ENCODE measurements at places on chromosomes 5 and 9. TPM values are rescaled to one million over a fixed set of nuclear protein-coding genes. Genes with fewer than 3 reads are reported as not detected.

DNA sequence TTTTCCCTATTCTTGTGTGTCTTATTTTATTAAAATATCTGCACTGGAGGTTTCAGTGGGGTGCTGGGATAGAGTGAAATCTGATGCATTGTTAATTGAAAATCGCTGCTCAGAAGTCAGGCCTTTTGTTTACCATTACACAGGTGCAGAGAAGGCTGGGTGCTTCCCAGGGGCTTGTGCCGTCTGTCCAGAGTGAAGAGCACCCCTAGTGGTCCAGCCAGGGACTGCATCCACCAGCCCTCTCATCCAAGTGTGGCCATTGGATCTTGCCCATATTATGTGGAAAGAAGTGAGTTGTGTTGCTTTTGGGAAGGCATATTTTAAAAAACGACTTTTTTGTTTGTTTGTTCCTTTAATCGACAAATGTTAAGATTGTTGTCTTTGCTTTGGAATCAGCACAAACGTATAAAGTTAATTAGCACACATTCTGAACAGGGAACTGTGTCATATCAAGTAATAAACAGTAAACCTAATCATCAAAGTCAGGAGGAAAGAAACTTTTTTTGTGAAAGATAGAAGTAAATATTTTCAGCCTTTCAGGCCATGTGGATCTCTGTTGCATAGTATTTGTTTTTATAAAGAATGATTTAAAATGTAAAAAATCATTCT is 315.6 kb downstream of the MTRR start:
- no peaks in the 10 kb centered on the region for H3K36me3 ChIP-seq
- no peak for DNase-seq
- no peak overlapping the region for H3K4me3 ChIP-seq
- no peaks in the 10 kb centered on the region for H3K4me1 ChIP-seq
- H3K27me3 ChIP-seq, result no peaks in the 10 kb centered on the region

DNA sequence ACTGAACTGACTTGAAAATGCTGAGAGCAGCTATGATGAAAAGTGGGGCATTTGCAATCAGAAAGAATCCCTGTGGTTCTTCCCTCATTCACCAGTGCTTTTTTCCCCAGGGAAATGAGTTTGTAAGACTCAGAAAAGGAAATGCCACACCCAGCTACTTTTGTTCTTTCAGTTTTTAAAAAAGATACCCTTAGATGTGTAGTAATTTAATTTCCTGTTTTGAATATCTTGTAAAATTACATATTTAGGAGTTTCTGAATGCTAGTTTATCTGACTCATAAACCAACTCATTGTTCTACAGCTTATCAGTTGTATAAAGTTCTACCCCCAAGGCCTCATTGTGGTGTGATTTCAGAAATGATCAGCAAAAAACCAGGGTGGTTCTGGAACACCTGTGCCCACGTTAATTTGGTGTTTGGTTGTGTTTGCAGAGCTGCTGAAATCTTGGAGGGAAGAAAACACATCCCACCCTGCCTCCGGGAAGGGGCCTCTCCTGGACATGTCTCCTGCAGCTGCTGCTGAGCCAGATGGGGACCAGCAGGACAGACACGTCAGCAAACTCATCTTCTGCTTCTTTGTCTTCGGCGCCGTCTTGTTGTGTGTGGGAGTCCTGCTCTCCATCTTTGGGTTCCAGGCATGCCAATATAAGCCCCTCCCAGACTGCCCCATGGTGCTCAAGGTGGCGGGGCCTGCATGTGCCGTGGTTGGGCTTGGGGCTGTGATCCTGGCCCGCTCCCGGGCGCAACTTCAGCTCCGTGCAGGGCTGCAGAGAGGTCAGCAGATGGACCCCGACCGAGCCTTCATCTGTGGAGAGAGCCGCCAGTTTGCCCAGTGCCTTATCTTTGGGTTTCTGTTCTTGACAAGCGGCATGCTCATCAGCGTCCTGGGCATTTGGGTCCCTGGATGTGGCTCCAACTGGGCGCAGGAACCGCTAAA is 2.8 kb downstream of the TMEM171 start:
- peaks cover 10% of the 10 kb centered on the region for H3K4me1 ChIP-seq
- H3K36me3 ChIP-seq, result no peaks in the 10 kb centered on the region
- no peak overlapping the region for H3K27ac ChIP-seq
- no peak overlapping the region for H3K4me3 ChIP-seq
- no peaks in the 10 kb centered on the region for H3K27me3 ChIP-seq

- DNase-seq, result no peak
- H3K27me3 ChIP-seq, result no peaks in the 10 kb centered on the region
- H3K4me1 ChIP-seq, result no peaks in the 10 kb centered on the region
- no peak overlapping the region for H3K4me3 ChIP-seq
Measured at GRCh38 chr5:160020964-160021363, 12.0 kb downstream of the TTC1 start.

DNA sequence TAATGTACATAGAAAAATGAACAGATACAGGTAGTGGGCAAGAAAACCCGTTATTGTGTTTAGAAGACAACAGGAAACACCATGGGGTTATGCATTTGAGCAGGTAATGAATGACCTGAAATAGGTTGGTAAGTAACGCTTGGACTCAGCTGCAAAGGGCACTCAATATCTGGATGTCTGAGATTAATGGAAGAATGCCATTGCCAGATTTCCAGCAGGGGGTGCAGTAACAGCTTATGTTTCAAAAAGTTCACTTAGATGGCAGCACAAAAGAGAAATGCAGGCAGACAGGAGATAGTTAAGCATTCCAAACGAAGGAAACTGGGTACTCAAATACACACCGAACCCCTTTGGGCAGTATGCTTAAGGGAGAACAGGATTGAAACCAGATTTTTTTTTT is 285.5 kb upstream of the VLDLR start:
- H3K4me3 ChIP-seq, result no peak overlapping the region
- no peak for DNase-seq
- no peaks in the 10 kb centered on the region for H3K36me3 ChIP-seq
- no peak overlapping the region for H3K27ac ChIP-seq

DNA sequence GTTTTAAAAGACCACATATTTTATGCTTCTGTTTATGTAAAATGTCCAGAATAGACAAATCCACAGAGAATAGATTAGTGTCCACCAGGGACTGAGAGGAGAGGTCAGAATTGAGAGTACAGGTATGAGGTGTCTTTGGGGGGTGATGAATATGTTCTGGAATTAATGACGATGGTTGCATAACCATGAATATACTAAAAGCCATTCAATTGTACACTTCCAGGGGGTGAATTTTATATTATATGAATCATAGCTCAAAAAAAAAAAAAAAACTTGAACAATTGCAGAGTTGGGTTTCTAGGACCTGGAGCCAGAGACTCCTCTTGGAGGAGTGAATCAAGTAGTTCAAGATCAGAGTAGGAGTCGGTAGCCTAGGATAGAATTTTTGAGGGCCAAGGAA is 57.8 kb upstream of the RUSC2 start:
- H3K4me1 ChIP-seq, result no peaks in the 10 kb centered on the region
- no peak for DNase-seq
- H3K27ac ChIP-seq, result no peak overlapping the region
- H3K36me3 ChIP-seq, result no peaks in the 10 kb centered on the region
- no peaks in the 10 kb centered on the region for H3K27me3 ChIP-seq

GRCh38 chr9:75599126-75599525 is 291.3 kb upstream of the PCSK5 start:
- H3K4me1 ChIP-seq, result no peaks in the 10 kb centered on the region
- H3K27me3 ChIP-seq, result no peaks in the 10 kb centered on the region
- no peak for DNase-seq
- H3K27ac ChIP-seq, result no peak overlapping the region
- no peaks in the 10 kb centered on the region for H3K36me3 ChIP-seq

GRCh38 chr5:113489299-113489698 is 1.0 kb upstream of the MCC start:
- H3K4me3 ChIP-seq, result no peak overlapping the region
- DNase-seq, result no peak
- H3K36me3 ChIP-seq, result no peaks in the 10 kb centered on the region
- no peak overlapping the region for H3K27ac ChIP-seq

DNA sequence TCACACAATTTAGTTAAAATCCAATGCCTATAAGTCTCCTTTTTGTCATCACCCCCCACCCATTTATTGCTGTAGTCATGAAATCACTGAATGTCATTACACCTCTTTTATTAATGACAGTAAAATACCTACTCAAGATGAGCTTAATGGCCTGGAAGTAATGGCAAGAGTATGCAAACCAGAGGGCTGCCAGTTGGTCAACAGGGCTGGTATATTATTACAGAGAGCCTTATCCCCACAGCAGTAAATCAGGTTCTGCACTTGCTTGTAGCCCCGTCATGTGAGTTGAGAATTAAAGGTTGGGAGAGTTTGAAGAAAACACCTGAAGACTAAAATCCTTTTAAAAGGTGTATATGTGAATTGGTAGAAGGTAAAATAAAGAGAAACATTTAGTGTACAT is 372.4 kb downstream of the MAT2B start:
- DNase-seq, result no peak
- no peaks in the 10 kb centered on the region for H3K4me1 ChIP-seq
- no peaks in the 10 kb centered on the region for H3K36me3 ChIP-seq
- no peak overlapping the region for H3K4me3 ChIP-seq
- no peaks in the 10 kb centered on the region for H3K27me3 ChIP-seq
- H3K27ac ChIP-seq, result no peak overlapping the region

- no peaks in the 10 kb centered on the region for H3K36me3 ChIP-seq
- H3K4me3 ChIP-seq, result no peak overlapping the region
- no peaks in the 10 kb centered on the region for H3K4me1 ChIP-seq
- peak; percentile 19 for DNase-seq
- no peak overlapping the region for H3K27ac ChIP-seq
- no peaks in the 10 kb centered on the region for H3K27me3 ChIP-seq
Measured at GRCh38 chr5:158731014-158731413, 368.7 kb downstream of the EBF1 start.

- no peak for DNase-seq
- no peak overlapping the region for H3K27ac ChIP-seq
- no peak overlapping the region for H3K4me3 ChIP-seq
- no peaks in the 10 kb centered on the region for H3K4me1 ChIP-seq
- H3K27me3 ChIP-seq, result no peaks in the 10 kb centered on the region
- H3K36me3 ChIP-seq, result no peaks in the 10 kb centered on the region
Measured at GRCh38 chr5:166906991-166907713, 1384.3 kb upstream of the WWC1 start.

- no peaks in the 10 kb centered on the region for H3K36me3 ChIP-seq
- DNase-seq, result no peak
- H3K4me1 ChIP-seq, result no peaks in the 10 kb centered on the region
Measured at GRCh38 chr5:54426209-54426608, 29.3 kb upstream of the HSPB3 start.

DNA sequence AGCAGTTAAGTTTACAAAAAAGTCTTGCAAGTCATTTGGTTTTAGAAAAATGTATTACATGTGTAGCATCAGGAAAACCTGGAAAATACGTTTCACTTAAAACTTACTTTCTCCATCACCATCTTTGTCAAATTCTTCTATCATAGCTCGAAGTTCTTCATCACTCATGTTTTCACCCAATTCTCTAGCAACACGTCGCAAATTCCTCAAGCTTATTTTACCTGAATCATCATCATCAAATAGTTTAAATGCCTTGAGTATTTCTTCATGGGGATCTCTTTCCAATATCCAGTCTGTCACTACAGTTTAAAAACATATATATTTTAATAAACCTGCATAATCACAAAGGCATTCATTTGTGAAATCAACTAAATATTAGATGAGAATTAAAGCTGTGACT is 10.3 kb downstream of the CETN3 start:
- no peaks in the 10 kb centered on the region for H3K27me3 ChIP-seq
- no peak overlapping the region for H3K27ac ChIP-seq
- no peaks in the 10 kb centered on the region for H3K36me3 ChIP-seq
- DNase-seq, result no peak
- H3K4me1 ChIP-seq, result no peaks in the 10 kb centered on the region
- H3K4me3 ChIP-seq, result no peak overlapping the region

DNA sequence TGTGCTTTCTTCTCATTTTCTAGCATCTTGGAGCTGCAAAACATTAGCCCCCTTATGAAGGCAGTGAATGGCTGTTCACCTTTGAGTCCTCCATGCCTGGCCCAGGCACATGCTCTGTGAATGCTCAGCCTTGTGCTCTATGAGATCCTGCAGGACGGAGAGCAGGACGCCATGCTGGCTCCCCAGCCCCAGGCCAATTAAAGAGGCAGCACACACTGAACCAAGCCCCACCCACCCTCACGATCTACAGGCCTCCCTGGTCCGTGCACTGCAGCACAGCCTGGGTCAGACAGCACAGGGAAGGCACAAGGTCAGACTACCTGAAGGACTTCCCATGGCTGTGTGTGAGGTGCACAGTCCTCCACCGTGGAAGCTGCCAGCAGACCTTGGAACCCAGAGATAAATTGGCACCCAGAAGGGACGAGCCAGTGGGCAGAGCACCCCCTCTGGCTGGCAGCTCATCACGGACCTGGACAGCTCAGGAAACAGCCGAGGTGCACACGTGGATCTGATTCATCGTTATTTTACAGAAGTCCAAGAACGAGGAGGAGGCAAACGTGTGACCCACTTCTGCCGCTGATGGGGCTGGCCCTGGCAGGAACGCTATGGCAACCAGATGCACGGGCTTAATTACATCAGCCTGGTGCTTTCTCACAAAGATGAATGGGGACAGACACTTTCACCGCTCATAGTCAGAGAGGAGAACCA is 59.5 kb downstream of the OLFM1 start:
- DNase-seq, result no peak
- H3K4me1 ChIP-seq, result no peaks in the 10 kb centered on the region
- no peak overlapping the region for H3K4me3 ChIP-seq
- H3K27me3 ChIP-seq, result no peaks in the 10 kb centered on the region
- no peaks in the 10 kb centered on the region for H3K36me3 ChIP-seq

Gene SOX30
- not detected for total RNA-seq

Gene SV2C
- 3.7 TPM for total RNA-seq

Gene RGS7BP
- 3.9 TPM for total RNA-seq

Gene PCDHGA3
- 0.51 TPM for total RNA-seq

Gene DIPK1B
- total RNA-seq, result 26.3 TPM

Gene PIP5KL1
- 2.9 TPM for total RNA-seq

Gene ZBTB6
- total RNA-seq, result 3.8 TPM

Measured in uterus (tissue), 4 donors.